Stimulated activated CD4-positive, alpha-beta T cell treated with anti-CD3 and anti-CD28 coated beads, TNF-alpha, amount 100 ng/mL, for 4 hours (primary cell): ENCODE measurements at places on chromosomes 5 and 9.

DNA sequence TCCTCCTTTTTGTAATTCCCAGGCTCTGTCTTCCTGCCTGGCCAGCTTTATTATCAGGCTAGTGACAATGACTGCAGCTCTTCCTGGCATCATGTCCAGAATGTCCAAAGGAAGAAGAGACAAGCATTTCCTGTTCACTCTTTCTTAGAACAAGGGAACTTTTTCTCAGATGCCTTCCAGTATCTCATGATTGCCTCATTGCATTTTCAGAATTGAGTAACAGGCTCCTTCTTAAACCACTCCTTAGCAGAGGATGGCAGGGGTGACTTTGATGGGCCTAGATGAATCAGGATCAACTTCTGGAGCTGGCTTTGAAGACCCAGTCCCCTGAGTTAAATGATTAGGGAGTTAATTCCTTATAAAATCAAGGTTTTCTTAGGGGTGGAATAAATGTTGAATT lies 92.9 kb upstream of the RASGRF2 start:
- no peak for DNase-seq

- DNase-seq: no peak
Measured at GRCh38 chr9:89446261-89446960, 51.5 kb downstream of the SEMA4D start.

DNA sequence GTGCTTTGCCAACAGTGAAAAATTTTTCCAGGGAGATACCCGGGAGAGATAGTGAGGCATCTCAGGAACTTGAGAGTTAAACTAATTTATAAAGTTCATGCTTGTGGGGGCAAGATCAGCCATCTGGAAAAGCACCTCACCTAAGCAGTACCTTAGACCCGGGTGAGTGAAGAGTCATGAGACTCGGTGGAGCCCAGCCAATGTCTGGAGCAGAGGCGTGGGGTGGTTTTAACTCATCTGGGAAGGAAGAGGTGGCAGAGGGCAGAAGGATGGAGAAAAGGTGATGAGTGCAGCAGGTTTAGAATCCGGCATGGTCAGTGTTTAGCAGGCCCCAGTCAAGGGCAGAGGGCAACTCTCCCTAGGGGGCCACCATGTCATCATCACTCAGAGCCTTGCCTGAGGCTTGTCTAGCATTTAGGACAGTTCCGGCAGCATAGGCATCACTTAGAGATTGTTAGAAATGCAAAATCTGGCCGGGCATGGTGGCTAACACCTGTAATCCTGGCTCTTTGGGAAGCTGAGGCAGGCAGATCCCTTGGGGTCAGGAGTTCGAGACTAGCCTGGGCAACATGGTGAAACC lies 4.3 kb upstream of the RNF183 start:
- DNase-seq: no peak

DNA sequence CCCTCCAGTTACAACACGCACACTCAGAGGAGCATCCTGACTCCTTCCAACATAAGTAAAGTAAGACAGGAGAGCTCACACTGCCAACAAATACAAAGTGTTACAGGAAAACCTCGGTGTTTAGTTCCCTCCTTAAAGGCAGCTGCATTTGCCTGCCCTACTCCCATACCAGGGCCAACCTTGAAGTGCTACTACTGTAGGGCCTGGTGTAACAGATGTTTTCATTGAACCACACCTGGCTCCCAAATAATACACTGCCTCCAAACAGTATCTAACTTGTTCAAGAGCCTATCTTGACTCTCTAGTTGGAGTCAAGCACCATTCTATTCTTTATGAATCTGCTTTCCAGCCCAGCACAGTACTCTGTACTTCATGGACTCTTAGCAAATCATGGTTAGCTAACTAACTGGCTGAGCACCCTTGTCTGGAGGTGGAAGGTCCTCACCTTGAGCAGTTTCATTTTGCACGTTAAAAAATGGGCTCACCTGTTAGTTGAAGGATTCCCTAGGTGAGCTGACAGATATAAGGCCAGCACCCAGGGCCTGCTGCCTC lies 34.6 kb downstream of the TTC39B start:
- no peak for DNase-seq

- no peak for DNase-seq
Measured at GRCh38 chr9:95935861-95936578, 60.5 kb downstream of the ERCC6L2 start.

- DNase-seq: no peak
Measured at GRCh38 chr9:99299211-99300102, 77.4 kb downstream of the SEC61B start.

DNA sequence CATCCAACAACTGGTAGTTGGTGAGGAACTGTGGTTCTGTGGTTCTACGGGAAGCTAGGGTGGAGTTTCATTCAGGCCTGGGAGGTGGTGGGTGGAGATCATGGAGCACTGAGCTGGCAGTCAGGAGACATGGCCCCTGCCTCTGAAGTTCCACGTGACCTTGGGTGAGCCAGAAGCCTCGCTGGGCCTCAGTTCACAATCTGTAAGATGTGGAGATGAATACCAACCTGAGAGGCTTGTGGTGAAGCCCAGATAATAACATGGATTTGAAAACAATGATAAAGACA lies 177.9 kb downstream of the MACROH2A1 start:
- DNase-seq: no peak

DNA sequence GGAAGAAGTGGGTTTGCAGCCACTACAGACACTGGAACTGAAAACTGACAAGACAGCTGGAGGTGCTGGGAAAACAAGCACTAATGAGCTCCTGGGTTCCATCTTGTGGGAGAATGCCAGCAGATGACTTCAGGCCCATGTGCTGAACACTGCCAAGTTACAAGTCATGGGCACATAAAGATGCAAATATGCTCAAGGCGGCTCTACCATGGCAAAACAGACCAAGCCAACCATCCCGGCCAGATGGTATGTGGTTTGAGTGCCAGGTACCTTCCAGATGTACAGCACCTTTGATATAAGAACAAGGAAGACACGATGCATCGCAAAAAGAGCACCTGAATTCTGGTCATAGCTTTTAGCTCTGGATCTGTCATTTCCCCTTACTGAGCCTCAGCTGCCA lies 19.9 kb downstream of the TNFSF8 start:
- DNase-seq: no peak

DNA sequence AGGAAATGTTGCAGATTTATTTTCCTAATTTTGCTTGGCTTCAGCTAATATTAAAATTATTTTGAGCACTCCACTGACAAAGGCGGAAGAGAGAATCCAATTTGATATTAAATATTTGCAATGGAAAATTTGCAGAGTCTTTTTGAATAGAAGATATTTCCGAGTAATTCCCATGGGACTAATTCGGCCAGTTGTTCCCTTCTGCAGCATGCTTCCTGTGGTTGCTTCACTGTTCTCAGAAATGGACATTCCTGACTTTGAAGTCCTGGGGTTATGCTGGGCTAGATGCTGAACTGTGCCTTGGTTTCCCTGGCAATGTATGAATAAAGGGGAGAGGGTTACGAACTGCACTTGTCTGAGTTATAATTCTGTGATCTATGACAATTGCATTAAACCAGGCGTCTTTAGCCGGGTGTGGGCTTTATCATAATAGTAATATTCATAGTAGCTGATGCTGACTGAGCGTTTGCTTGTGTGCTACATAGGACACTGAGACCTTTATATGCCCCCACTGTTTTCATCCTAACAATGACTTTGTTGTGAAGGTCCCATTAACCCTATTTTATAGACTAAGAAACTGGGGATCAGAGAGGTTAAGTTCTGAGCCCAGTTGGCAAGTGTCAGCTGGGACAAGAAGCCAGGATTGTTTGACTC lies 114.5 kb upstream of the SPRY4 start:
- no peak for DNase-seq

- no peak for DNase-seq
Measured at GRCh38 chr5:157721159-157721558, 10.1 kb upstream of the THG1L start.

DNA sequence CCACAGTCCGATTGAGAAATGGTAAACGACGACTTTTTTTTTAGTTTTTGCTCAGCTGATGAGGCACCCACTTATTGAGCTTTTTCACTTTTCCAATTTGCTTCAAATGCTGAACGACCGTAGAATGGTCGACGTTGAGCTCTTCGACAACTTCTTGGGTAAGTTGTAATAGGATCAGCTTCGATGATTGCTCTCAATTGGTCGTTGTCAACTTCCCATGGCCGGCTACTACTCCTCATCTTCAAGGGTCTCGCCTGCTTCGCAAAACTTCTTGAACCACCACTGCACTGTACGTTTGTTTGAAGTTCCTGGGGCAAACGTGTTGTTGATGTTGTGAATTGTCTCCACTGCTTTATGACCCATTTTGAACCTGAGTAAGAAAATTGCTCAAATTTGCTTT lies 35.7 kb downstream of the NSD1 start:
- DNase-seq: no peak

- no peak for DNase-seq
Measured at GRCh38 chr9:113669522-113670115, 206.1 kb downstream of the RGS3 start.

- DNase-seq: no peak
Measured at GRCh38 chr5:157912621-157913325, 53.8 kb upstream of the CLINT1 start.

DNA sequence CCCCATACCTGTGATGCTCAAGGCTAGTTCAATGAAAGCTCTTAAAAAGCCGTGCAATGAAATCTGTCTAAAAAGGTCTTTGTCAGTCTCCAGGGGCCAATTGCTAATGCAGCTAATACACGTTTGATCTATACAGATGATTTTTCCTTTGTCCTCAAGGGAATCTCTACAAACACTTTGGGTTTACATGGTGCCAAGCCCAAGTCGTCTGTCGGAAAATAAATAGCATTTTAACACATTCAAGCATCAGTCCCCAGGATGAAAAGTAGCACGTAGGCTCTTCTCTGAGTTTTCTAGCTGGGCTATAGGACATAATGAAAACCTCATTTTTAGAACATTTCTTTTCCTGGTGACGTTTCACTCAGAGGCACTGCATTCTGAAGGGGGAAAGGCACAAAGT lies 477.4 kb upstream of the WWC1 start:
- DNase-seq: no peak

GRCh38 chr9:132031467-132032237 lies 48.0 kb downstream of the MED27 start:
- no peak for DNase-seq

GRCh38 chr5:44845777-44846176 lies 37.0 kb downstream of the MRPS30 start:
- no peak for DNase-seq

GRCh38 chr5:53983568-53984460 lies 326.6 kb downstream of the ARL15 start:
- DNase-seq: no peak

DNA sequence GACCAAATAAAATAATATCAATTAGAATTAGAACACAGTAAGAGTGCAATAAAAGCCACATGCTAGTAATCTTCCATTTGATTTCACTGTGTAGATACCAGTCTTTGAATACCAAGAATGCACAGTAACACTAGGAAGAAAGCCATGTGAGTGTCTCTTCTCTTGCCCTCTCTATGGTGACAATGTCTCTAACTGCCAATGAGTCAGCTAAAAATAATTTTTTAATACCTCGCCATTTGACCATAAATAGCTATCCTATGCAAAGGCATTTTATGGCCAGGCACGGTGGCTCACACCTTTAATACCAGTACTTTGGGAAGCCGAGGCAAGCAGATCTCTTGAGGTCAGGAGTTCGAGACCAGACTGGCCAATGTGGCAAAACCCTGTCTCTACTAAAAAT lies 30.6 kb downstream of the EDIL3 start:
- no peak for DNase-seq

- no peak for DNase-seq
Measured at GRCh38 chr5:101969742-101970141, 326.3 kb downstream of the SLCO4C1 start.

GRCh38 chr5:122310889-122311288 lies 1.1 kb upstream of the SNCAIP start:
- DNase-seq: no peak

DNA sequence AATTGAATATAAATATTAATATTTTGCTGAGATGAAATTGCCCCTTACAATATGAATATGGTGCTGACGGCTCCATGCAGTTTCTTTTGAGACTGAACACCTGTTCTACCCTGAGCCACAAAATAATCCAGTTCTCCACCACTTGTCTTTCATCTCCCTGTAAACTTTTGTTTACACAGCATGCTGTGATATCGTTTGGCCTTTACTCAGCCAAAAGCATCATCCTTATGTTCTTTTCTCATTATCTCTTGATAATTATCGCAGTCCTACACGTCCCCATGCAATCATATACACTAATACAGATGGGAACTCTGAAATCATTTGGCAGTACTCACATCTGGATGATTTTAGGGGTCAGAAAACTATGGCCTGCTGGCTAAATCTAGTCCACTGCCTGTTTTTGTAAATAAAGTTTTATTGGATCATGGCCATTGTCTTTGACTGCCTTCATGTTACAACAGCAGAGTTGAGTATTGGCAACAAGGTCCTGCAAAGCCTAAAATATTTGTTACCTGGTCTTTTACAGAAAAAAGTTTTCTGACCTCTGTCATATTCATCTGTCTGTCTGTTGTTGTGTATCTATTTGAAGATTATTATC lies 53.3 kb downstream of the AOPEP start:
- DNase-seq: no peak

DNA sequence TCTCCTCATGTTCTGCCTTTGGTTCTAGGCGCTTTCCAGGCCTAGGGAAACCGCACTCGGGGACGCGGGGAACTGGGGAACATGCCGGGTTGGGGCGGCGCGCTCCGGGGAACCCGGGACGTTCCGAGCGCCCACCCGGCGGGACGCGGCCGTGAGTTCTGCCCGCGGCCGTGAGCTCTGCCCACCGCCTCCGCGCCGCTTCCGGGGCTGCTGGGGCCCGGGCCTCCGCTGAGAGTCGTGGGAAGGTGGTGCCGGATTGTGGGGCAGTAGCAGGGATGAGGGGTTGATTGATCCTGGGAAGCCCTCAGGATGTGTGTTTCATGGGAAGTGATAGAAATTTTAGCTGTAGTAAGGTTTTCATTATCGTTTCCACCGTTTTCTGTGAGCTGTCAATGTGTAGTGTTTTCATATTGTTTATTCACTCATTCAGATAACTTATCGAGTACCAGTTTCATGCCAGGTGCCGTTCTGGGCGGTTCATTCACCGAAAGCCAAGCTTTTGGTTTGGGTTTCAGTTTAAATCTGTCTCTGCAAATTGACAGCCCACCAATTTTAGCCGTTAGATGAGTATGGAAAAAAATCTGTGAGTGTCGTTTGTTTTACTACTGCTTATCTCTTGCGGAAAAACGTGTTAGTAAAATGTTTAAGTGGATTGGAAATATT lies 657 bp downstream of the MTRR start:
- DNase-seq: no peak
